RCC 7860 (cell line): ENCODE measurements at places on chromosomes 6 and 20.

- DNase-seq, result no peak
Observed at GRCh38 chr6:9761220-9761619, 653.7 kb downstream of the TFAP2A start.

DNA sequence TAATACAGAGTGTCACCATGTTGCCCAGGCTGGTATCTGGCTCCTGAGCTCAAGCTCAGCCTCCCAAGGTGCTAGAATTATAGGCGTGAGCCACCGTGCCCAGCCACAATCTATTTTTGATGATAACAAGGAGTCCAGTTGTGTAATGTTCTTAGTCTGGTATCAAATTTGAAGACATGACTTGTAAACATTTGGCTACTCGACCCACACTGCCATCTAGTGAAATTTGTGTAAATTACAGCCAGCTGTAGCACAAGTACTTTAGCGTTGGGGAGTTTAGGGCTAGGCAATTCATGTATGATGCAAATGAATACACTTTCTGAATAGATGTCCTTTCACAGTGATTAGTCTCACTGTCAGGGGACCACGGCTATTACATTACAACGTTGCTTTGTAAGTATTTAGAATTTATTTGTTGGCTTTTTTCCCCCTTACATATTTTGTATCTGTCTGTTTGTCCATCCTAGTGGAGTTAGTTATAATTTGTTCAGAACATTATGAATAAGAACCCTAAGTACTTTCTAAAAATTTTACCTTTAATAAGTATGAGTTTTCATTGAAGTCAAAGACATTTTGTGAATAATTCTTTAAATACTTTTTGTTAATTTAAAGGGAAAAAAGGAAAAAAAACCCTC is 139.7 kb downstream of the PRDM13 start:
- peak; percentile 37 for DNase-seq

DNA sequence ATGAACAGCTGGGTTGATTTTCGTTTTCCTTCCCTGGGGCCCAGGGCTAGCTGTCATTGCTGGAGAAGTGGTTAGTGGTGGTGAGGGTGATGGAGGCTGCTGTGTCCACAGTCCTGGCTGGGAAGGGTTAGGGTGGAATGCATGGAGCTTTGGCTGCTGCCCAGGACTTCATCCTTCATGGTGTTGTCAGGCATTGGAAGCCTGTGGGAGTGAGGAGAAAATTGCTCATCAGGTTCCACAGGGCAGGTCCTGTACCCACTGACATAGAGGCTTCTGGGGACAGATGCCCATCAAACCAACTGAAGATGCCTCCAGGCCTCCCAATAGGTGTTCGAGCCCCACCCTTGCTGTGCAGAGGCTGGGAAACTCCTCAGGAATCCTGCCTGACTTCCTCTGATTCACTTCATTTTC is 262.4 kb upstream of the SUPT3H start:
- DNase-seq, result no peak

GRCh38 chr20:25622450-25623224 is 1.2 kb downstream of the NANP start:
- no peak for DNase-seq

- no peak for DNase-seq
Observed at GRCh38 chr6:23403460-23403859, 722.6 kb upstream of the NRSN1 start.

GRCh38 chr6:31356216-31356945 is 598 bp downstream of the HLA-B start:
- DNase-seq, result no peak

DNA sequence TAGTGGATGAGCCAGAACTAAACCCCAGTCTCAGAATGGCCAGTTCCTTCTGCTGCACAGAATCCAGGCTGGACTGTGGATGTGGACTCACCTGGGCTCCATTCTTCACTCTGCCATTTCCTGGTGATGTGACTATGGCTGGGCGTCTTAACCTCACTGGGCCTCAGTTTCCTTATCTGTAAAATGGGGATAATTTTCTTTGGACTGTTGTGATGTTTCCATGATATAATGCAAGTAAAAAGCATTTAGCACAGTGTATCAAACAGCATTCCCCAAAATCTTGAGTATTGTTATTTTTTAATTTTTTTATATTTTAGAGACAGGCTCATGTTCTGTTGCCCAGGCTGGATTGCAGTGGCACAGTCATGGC is 5.9 kb upstream of the IP6K3 start:
- DNase-seq, result no peak

DNA sequence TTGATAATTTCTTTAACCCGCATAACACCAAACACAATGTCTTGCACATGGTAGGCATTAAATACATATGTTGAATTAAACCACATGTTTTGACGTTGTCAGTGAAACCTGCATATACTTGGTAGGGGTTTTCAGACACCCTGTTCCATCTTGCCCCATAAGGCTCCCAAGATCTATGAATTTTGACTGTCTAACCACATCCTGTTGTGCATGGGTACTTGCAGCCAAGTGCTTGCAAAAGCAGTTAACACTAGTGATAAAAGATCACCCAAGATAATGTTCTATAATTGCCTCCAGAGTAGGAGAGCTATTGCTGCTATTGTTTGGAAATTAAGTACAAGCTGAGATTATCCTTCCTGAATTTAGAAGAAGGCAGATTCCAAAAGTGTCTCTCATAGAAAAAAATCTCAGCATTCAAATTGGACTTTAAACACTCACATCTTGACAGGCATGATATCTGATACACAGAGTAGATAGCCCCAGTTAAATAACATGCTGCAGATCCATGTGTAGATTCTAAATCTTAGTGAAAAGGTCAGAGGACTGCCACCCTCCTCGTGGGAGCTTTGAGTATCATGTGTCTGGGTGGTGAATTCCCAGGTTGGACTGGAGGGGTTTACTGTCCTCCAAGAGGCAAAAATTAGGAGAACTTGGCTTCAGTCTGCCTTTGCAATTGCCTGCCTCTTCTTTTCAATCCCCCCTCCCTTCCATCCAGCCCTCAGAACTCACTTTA is 25.8 kb upstream of the CCN6 start:
- no peak for DNase-seq

- peak; percentile 23 for DNase-seq
Observed at GRCh38 chr6:87660226-87660911, 41.7 kb downstream of the AKIRIN2 start.

DNA sequence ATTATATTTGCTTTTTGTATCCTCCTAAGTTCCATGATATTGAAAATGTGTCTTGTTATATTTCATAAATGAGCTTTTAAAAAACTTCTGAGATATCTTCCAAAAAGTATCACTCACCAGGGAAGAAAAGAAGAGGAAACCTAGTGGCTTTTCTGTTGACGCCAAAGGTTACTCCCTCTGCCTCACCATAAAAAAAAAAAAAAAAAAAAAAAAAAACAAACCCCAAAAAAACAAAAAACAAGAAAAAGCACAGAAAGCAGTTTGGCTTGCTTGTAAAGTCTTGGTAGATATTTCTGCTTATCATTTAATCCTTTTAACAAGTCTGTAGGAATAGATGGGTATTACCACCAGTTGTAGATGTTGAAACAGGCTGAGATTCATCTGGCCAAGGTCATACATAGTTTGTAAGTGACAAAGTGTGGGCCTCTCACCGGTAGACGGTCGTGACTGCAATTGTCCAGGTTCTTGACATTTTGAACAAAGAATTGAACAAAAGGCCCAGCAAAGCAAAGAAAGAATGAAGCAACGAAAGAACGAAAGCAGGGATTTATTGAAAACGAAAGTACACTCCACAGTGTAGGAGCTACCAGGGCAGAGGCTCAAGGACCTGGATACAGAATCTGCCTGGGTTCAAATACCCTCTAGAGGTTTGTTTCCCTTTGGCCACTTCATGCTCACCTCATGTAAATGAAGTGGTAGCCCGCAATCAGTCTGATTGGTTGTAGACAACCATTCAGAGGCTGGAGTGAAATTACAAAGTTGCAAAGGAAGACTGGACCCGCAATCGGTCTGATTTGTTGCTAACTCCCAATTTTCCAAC is 11.6 kb upstream of the ELOVL5 start:
- DNase-seq, result no peak

- DNase-seq, result no peak
Observed at GRCh38 chr6:95819939-95820338, 195.8 kb upstream of the FUT9 start.

GRCh38 chr20:2260250-2260649 is 35.6 kb upstream of the TGM3 start:
- DNase-seq, result no peak

DNA sequence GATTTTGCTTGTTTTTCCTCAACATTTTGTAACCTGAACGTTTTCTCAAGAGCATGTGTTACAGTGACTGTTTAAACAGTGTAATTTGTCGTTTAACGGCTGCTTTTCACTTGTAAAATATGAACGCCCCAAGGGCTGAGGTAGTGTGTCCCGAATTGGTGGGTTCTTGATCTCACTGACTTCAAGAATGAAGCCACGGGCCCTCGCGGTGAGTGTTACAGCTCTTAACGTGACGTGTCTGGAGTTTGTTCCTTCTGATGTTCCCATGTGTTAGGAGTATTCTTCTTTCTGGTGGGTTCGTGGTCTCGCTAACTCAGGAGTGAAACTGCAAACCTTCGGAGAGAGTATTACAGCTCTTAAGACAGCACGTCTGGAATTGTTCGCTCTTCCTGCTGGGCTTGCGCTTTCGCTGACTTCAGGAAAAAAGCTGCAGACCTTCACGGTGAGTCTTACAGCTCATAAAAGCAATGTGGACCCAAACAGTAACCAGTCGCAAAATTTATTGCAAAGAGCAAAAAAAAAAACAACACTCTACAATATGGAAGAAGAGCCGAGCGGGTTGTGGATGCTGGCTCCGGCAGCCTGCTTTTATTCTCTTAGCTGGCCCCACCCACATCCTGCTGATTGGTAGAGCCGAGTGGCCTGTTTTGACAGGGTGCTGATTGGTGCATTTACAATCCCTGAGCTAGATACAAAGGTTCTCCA is 25.1 kb upstream of the TRIM27 start:
- DNase-seq, result no peak

DNA sequence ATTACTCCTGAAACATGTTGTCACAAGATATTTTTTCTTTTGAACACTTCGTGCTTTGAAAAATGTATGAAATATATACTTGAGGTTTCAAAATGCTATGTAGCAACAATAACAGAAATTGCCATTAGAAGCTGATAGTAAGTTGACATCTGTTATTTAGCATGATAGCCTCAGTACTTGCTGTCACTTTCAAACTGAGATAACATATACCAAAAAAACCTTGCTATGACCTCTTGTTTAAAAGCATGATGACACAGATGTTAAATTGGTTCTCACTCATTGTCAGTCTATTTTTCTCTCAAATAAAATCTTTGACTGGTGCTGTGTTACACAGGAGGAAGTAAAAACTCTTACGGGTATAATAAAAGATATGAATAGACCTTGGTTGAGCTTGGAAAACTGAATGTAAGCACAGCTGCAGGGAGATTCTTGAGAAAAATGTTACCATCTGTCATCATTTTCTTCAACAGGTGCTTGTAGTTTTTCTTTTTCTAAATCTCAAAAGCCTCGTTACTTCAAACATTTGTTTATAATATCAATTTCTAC is 18.6 kb downstream of the MOXD1 start:
- no peak for DNase-seq

DNA sequence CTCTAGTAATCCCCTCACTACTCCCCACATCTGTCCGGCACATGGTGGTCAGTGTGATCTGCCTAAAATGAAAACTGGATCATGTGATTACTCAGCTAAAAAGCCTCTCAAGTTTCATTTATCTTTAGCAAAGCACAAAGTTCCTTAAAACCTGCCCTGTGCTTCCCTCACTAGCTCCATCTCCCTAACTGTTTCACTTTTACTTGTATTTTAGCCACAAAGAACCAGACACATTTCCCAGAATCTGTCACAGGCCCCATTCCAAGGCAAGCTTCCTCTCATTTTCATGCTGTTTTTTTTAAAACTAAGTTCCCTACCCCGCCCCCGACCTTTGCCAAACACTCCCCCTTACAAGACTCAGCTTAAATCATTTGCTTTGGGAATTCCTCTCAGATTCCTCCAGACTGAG is 8.9 kb upstream of the IGF2R start:
- no peak for DNase-seq

DNA sequence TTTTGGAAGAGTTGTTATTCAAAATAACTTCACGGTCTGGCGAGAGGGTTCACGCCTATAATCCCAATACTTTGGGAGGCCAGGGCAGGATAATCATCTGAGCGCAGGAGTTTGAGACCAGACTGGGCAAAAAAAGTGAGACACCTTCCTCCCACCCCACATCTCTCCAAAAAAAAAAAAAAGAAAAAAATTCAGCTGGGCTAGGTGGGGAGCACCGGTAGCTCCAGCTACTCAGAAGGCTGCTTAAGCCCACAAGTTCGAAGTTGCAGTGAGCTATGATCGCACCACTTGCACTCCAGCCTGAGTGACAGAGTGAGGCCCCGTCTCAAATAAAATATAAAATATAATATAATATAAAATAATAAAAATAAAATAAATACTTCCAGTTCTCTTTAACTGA is 10.4 kb downstream of the OR2B2 start:
- no peak for DNase-seq

GRCh38 chr6:28977341-28978132 is 27.6 kb downstream of the ZNF311 start:
- DNase-seq, result no peak

DNA sequence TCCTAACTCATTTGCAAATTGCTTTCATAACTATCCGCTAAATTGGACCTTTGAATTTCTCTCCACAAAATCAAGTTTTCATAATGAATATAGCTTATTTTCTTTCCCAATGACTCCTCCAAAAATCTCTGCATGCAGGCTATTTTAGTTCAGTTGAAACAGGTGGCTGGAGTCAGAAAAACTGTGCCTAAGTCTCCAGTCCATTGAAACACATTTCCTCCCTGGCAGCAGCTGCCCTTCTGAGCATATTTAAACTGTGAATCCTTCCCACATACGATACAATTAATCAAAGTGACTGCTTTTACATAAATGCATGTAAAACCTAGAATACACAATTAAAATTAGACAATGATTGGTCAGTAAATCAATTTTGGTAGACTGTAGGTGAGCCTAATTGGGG is 344.6 kb upstream of the MARCKS start:
- DNase-seq, result no peak

GRCh38 chr20:40868551-40869217 is 159.9 kb upstream of the TOP1 start:
- DNase-seq, result no peak

- no peak for DNase-seq
Observed at GRCh38 chr6:39342692-39343395, 20.3 kb upstream of the KCNK16 start.

DNA sequence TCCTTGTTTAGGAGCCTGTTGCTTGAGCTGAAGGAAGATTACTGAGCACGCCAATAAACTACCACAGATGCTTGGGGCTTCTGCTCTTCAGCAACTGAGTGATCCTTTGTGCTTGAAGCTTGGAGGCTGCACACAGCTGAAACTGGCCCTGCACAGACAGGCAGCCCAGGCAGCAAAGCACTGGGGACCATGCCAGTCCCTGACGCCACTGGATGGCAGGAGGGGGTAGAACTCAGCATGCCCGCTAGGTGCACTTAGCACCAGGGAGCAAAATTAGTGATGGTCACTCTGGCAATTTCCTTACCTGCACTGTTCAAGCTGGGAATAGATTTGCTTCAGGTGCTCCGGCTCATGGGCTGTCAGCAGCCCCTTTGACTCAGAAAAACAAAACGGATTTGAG is 91.5 kb downstream of the FAM50B start:
- no peak for DNase-seq
